Activated effector memory CD4-positive, alpha-beta T cell treated with Interleukin-2 at 50 U/mL for 16 hours (primary cell): ENCODE measurements at places on chromosomes 5 and 9.

- no peak for DNase-seq
These were observed 314.5 kb downstream of the SPATA31D1 start for GRCh38 chr9:82302968-82303655.

GRCh38 chr5:133384120-133384855 is 228.1 kb downstream of the FSTL4 start:
- DNase-seq = no peak

DNA sequence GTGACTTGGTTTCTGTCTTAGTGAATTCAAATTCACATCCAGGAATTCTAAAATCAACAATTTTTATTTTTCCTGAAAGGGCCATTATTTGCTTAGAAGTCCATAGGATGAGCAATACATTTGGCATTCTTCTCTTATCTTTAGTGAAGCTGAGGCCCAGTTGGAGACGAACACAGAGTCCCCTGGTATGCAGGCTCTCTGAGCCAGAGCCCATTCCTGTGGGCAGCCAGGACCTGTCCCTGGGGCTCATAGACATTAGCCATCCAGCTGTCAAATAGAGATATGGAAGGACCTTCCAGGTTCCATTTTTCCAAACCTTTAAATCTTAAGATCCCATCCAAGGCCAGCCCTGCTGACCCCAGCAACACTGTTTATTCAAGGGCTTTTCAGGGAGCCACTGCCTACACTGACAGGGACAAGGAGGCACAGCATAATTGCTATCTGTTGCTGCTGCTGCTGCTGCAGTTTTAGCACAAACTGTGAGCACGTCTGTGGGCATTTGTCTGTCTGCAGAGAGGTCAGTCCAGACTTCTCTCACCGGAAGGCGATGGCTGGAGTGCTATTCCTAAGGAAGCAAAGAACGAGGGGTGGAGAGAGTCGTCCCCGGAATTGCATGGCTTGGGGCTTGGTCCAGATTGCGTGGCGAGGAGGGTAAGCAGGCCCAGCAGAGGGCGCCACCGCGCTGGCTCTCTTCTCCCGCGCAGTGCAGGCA is 639.0 kb downstream of the CCDC171 start:
- DNase-seq = no peak

DNA sequence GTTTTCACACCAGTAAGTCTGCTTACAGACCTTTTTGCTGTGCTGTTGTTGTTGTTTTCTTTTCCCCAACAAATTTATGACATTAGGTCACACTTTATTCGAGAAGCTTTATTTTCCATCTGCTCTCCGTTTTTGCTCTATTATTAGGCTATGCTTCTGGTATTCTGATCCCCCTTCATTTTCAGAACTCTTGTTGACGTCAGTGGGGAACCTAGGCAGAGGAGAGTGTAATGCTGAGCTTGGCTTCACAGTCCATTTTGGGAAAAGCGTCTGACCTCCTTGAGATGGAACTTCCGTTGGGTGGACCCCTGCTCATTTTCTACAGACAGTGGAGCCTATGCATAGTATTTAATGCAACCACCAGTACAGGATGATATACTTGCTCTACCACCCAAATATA is 387.9 kb upstream of the MEF2C start:
- DNase-seq = no peak

DNA sequence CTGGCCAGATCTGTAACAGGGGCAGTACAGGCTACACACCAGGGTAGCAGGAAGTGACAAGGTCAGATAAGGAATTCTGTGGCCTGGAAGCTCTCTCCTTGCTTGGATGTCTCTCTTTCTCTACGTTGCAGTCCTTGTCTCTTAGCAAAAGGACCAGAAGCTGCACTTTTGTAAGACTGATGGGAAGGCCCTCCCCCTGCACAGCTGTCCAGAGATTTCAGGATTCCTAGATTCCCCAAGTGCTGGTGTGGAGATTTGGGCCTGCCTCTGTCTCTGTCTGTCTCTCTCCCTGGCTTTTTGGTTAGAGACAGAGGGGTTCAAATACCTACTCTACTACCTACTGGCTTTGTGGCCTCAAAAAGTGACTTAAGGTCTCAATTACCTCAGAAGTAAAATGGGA is 10.0 kb upstream of the CNTFR start:
- DNase-seq = no peak

- DNase-seq = no peak
These were observed 43.5 kb upstream of the LRRC14B start for GRCh38 chr5:147751-148150.

DNA sequence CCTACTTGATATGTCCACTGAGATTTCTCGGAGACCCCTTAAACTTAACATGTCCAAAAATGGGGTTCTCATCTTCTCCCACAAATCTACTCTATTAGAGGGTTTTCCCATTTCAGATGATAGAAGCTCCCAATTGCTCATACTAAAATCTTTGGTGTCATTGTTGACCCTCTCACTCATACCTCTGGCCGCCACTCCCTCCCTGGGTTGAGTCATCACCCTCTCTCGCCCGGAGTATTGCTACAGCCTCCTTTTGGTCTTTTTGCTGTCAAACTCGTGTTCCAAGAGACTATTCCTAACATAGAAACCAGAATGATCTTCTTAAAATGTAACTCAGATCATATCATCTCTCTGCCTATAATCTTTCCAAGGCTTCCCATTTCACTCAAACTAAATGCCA is 91.0 kb upstream of the GNAQ start:
- no peak for DNase-seq

- no peak for DNase-seq
These were observed 11.1 kb downstream of the BRD3 start for GRCh38 chr9:134056483-134057306.

DNA sequence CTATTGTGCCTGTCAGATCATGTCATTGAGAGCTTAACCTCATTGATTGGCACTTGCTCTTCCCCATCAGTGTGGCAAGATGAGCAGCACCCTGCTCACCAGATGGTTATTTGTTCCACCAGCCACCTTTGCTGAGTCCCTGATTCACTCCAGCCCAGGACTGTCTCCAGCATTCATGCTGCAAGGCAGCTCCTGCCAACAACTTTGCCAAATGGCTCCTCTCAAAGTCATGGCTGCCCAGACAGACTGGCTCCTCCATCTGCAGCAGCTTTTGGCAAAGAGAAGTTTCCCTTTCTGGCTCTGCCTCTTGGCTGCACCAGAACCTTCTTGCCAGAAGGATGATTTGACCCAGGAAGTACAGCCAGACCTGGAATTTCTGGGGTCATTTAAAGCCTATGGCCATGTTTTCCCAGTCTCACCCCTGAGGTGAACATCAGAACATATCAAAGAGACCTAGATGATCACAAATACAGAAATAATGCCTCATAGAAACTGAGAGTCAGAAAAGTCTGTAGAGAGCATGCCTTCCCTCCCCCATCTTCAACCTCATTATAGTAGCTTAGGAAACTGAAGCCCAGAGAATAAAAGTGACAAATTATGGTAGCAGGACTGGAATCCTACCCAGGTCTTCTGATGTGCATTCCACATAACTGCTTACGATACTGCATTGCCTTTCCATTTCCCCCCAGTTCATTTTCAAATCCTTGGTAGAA is 10.4 kb downstream of the PPP2R2B start:
- DNase-seq = no peak

GRCh38 chr9:98533866-98534265 is 174.9 kb downstream of the GABBR2 start:
- DNase-seq = no peak

DNA sequence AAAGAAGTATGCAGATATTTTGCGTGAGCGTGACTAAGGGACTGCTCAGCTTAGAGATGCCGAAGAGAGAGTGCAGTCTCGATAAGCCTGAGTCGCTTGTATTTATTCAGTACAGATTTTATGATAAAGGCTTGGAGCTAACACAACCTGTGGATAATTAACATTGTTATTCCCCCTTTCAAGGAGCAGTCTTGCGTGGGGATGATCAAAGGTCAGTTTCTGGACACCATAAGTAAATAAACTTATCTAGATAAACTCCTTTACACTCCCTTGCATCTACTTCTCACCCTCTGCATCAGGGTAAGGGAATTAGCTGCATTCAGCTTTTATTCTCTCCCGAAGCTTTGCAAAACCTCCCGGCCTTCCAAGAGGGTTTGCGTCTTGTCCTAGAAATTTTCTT is 357.8 kb upstream of the ST8SIA4 start:
- DNase-seq = no peak

GRCh38 chr5:152084476-152084875 is 159.8 kb upstream of the GLRA1 start:
- no peak for DNase-seq

DNA sequence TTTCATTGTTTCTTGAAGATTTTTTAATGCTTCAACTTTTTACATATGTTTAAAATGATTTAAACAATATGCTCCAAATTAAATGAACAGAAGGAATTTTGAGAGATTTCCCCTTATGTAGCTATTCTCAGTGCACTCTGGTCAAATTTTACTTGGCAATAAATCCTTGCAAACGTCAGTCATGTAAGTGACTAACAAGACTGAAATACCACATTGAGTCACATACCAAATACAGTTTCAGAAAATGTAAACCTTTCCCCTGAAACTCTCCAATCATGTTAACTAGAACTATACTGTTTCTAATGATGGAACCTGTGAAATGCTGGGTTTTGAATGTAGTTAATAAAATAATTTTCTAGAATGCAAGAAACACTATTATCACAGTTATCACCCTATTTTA is 29.6 kb downstream of the SAR1B start:
- no peak for DNase-seq
